Pancreas (tissue), 10 donors: ENCODE measurements at places on chromosomes 4 and X. TPM values are rescaled to one million over a fixed set of nuclear protein-coding genes. Genes with fewer than 3 reads are reported as not detected.

Gene ZNF157
- total RNA-seq: 0.28 TPM

Gene CAPN6
- total RNA-seq: 2.0 TPM

Gene NDNF
- 0.43 TPM for total RNA-seq

- H3K27ac ChIP-seq: no peak overlapping the region
- no peak for DNase-seq
- H3K4me3 ChIP-seq: no peak overlapping the region
- H3K4me1 ChIP-seq: peaks cover 5% of the 10 kb centered on the region
Measured at GRCh38 chr4:108109997-108110416, 58.7 kb downstream of the LEF1 start.

- H3K4me3 ChIP-seq: peak within 1 kb of the TSS; percentile 55
- H3K36me3 ChIP-seq: no peaks in the 10 kb centered on the region
- H3K27ac ChIP-seq: peak within 1 kb of the TSS; percentile 72
- no peaks in the 10 kb centered on the region for H3K4me1 ChIP-seq
Measured at GRCh38 chr4:86891762-86892635, at the start of gene C4orf36. C4orf36 (minus strand) TSS chr4:86892422; CDS start chr4:86891520, 902 bp downstream.

DNA sequence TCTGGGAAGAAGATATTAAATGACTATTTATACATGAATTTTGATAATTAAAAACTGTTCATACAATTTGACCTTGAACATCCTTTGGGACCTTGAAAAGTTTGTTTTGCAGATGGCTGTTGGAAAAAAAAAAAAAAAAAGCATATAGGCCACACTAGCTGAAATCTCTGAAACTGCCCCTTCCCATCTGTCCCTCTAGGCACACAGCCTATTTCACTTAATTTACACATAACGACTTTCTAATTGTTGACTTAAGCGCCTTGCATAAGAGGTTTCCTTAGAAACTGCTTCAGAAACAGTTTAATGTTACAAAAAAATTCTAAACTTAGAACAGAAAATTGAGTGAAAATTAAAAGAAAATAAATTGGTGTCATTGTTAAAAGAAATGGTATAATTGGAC is 131.0 kb downstream of the COX18 start:
- no peak for DNase-seq
- H3K4me3 ChIP-seq: no peak overlapping the region
- H3K27ac ChIP-seq: no peak overlapping the region
- H3K36me3 ChIP-seq: no peaks in the 10 kb centered on the region
- H3K27me3 ChIP-seq: no peaks in the 10 kb centered on the region

DNA sequence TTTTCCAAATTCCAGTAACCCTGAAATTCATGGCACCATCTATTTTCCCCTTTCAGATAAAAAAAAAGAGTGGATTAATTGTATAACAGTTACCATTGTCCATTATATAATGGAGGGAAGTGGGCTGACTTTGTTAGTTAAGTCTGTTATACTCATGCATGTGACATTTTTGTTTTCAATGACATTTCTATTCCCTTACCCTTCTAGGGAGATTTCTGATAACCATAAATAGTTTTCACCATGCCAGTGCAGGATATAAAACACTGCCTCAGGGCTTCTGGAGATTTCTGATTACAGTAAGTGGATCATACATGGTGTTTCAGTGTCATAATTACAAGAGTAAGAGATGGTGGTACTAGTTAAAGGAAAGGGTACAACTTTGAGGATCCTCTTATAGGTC is 45.5 kb downstream of the SUPT20HL1 start:
- no peak for DNase-seq
- no peak overlapping the region for H3K4me3 ChIP-seq
- H3K36me3 ChIP-seq: no peaks in the 10 kb centered on the region

DNA sequence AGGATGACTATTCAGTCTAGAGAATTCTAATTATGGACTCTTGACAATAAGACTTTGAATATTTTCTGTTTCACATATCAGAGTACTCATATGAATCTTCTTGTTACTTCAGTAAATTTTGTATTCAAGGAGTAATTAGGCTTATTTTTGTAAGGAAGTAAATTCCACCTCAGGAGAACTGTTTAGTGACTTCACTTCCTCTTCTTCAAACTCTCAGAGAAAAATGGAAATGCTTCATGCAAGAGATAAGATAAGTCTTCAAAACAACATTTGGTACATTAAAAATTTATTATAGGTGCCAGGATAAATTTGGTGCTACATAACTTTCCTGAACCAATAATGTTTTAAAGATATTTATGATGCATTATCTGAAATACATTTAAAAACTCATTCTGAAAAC is 1421.9 kb downstream of the PCDH7 start:
- DNase-seq: no peak
- no peaks in the 10 kb centered on the region for H3K36me3 ChIP-seq
- no peaks in the 10 kb centered on the region for H3K27me3 ChIP-seq
- H3K27ac ChIP-seq: no peak overlapping the region

DNA sequence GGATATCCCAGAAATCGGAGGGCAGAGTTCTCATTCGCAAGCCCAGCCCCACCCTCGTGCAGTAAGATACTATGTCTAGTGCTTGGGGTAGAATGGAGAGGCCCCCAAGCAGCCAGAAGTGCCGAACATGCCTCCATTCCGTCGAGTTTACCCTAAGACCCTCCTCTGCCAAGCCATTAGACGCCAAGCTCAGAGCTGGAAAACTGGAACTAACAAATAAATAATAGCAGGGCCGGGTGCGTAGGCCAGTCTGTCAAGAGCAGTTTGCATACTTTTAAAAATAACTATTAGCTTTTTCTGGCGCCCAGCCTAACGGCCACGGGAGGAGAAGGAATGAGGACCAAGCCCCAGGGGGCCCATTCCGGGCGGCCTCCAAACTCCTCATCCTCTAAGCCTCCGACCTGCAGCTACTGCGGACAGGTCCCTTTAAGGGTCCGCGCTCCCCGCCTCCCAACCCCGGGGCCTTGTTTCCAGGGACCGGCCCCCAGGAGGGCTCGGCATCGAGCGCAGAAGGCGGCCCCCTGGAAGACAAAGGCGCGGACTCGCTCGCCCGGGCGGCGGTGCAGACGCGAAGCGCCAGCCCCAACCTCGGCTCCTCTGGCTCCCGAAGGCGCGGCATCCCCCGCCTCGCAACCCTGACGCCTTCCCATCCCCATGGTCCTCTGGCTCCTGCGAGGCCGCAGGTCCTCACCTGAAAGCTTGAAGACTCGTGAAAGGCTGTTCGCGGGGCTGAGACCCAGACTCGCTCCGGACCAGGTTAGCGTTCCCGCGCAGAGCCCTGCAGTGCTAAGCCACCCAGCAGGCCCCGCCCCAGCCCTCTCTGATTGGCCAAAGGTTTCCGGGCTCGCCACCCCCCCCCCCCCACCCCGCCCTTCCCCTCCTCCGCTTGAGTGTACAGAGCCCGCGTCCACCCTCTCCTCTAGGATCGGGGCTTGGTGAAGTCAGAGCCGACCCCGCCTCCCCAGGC is at the start of gene TMSB15A:
TSS of gene TMSB15A (minus strand) at position 765 of the 967 bp plus-strand sequence.
- H3K4me3 ChIP-seq: peak within 1 kb of the TSS; percentile 32
- H3K27ac ChIP-seq: no peak within 1 kb of the TSS
- H3K27me3 ChIP-seq: no peaks in the 10 kb centered on the region
- peaks cover 3% of the 10 kb centered on the region for H3K4me1 ChIP-seq
- H3K36me3 ChIP-seq: no peaks in the 10 kb centered on the region
- peak; percentile 62 for DNase-seq
